Activated T-helper 9 cell treated with anti-CD3 and anti-CD28 coated beads, Interleukin-2, amount 50 U/mL, for 16 hours (primary cell): ENCODE measurements at places on chromosomes 5 and 9.
A peak's percentile ranks its signal among the peaks of the same experiment; 100 is the strongest.

- DNase-seq: no peak
Measured at GRCh38 chr5:26121338-26121737, 917.0 kb downstream of the CDH9 start.

GRCh38 chr9:34898846-34899245, 59.2 kb upstream of the PHF24 start:
- no peak for DNase-seq

GRCh38 chr5:45225571-45226031, 416.9 kb downstream of the MRPS30 start:
- DNase-seq: no peak

DNA sequence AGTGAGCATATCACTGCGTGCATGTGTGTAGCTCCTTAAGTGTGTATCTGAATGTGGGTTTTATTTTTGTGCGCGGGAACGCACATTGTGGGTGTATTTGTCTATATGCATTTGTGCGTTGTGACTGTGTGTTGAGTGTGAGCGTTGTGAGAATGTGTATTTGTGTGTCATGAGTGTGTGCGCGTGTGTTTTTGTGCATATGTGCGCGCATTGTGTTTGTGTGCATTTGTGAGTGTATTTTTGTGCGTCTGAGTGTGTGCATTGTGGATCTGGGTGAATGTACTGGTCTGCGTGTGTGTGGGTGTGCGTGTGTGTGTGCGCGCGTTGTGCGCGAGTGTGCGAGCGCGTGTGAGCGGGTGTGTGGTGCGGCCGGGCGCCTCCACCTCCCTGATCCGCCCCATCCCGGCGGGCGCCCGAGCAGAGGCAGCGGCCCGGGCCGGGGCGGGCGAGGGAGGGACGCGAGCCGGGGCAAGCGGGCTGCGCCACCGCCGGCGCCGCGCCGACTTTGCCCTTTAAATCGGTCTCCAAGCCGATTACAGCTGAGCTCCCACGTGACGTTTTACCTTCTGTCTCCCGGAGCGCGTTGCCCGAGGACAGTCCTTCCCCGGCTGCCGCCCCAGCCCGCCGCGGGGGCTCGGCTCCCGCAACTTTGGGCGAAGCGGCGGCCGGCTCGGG, at the start of gene RASGRF2:
Gene RASGRF2, plus strand, starts transcription at position 596 of the 675 bp plus-strand sequence. CDS start 376 bp downstream, outside the sequence.
- peak; percentile 28 for DNase-seq

DNA sequence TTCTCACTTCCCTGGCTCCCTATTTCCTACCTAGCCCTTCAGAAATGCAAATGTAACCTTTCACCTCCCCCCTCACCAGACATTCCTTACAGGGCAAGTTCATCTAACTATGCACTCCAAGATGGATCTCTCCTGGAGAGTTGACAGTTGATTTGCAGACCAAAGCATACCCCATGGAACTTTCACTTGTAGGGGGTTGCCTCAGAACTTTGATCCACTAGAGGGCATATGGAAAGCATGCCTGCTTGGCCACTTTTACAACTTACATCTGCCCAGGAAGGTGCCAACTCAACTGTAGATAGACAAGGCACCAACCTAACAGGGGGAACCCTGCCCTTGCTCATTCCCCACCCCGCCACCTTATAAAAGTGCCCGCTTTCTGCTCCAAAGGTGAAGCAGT, 187.8 kb downstream of the NXNL2 start:
- no peak for DNase-seq

DNA sequence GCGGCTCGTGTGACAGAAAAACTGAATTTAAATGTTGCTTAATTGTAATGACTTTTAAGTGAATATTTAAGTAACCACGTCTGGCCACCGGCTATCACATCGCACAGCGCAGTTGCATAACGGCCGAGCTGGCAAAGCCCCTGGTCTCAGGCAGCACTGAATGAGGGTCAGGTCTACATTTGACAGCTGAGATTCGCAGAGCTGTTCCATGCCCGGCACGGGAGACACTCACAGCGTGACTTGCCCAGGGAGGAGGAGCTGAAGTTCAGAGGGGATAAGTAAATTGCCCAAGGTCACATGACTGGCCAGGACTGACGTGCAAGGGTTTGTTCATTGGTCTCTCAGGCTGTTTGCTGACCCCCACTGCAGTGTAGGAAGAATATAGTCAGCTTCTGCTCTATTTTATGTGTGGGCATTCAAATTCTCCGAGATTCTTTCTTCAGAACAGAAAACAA, 17.4 kb upstream of the COL5A1 start:
- no peak for DNase-seq

DNA sequence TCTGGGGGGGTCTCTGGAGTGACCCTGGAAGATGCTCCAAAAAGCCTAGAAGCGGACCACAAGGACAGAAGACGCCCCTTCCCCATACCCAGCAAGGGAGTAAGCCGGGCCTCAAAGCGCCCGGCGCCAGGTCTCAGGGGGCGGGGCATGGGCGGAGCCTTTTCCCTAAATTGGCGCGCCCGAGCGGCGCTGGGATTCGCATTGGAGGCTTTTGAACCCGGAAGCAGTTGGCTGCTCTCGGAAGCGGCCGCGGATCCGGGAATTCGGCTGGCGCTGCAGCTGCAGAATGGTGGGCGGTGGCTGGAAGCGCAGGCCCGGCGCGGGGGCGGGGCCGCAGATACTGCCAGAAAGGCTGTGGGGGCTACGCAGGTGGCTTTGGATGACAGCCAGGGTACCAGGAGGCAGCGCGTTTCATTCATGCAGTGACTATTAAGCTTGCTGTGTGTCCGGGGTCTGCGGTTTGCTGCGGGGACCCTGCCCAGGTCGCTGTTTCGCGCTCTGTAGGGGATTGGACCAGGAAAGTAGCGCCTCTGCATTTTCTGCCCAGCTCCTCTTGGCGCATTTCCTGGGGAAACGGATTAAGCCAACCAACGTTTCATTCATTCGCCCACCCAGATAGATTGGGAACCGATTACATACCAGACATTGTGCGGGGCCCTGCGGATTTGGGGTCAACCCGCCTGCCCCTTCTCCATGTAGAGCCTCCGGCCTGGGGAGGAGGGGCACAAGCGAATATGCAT, 83.0 kb upstream of the FREM1 start:
- DNase-seq: peak; percentile 21

DNA sequence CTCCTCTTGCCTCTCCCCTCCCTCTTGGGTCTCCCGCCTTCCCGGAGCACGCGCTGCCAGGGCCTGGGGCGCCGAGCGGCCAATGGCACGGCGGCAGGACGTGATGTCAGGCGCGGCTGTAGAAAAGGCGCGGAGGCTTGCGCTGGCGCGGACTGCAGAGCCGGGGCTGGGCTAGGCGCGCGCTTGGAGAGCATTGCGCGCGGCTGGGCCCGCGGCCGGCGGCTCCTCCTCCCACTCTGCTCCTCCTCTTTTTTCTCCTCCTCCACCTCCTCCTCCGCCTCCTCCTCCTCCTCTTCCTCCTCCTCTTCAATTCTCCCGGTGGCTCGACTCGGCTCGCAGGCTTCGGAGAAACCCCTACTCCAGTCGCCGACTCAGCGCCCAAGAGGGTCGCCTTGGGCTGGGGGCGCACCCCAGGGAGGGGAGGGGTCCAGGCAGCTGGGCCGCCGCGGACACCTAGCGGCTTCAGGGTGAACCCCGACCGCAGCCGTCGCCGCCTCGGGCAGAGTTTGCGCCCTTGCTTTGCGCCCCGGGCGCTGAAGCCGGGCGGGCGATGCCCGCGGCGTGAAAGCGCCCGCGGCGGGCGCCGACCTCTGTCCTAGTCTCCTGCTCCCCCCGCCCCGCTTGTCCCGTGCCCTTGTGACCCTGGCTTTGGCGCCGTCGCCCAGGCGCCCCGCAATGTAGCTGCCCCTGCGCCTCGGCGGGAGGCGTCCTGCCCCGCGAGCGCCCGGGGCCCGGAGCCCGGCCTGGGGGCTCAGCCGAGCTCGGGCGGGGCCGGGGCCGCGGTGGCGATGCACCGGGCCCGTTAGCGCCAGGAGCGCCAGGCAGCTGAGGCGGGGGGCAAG, at the start of gene LHX2:
Gene LHX2, plus strand, starts transcription at position 309 of the 842 bp plus-strand sequence. CDS start 581 bp downstream, outside the sequence.
- no peak for DNase-seq

DNA sequence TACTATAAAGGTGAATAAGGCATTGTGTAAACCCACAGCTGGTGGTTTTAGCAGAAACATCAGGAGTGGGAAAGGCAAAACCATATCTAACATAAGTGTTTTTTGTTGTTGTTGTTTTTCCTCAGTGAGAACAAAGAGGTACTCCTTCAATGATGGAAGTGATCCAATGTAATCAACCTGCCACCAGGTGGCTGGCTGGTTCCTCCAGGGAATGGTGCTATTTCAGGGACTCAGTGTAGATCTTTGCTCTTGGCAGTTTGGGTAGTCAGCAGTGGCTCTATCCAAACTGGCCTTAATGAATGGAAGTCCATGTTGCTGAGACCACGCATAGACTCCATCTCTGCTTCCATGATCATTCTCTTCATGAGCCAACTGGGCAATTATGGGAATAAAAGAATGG, 10.8 kb downstream of the DMRTA1 start:
- DNase-seq: no peak

DNA sequence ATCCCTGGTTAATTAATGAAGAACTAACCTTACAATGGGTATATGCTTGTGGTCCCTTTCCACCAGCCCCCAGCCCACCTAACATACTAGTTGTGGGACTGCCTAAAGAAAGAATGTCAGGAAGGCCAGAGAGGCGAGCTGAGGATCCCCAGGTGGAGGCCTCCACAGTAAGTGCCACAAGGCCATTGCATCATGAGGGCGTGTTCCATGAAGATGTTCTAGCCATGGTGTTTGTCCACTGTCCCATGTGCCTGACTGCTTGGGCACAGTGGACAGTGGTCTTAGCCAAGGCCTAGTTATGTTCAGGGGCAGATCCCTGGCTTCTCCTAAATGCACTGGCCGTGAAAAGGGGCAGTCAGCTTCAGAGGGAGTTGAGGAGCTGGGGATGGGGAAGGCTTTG, 21.1 kb downstream of the ZFP62 start:
- no peak for DNase-seq

- no peak for DNase-seq
Measured at GRCh38 chr5:38009749-38010358, 170.0 kb upstream of the GDNF start.

DNA sequence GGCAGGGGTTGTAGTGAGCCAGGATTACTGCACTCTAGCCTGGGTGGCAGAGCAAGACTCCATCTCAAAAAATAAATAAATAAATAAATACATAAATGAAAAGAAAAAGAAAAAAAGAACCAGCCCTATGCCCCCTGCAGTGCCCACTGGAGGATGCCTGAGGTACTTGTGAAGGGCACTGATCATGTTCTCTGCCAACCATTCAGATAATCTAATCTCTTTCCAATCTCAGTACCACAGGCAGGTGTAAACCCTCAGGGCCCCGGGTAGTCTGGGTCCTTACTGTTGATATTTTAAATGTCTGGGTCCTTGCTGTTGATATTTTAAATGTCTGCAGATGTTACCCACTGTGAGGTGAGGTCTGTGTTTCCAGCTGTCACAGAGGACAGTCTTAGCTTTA, 321.8 kb upstream of the ADCY2 start:
- DNase-seq: no peak

GRCh38 chr9:95724253-95724991, 151.1 kb upstream of the ERCC6L2 start:
- peak; percentile 16 for DNase-seq

- DNase-seq: no peak
Measured at GRCh38 chr9:133956520-133957076, 35.5 kb downstream of the VAV2 start.

DNA sequence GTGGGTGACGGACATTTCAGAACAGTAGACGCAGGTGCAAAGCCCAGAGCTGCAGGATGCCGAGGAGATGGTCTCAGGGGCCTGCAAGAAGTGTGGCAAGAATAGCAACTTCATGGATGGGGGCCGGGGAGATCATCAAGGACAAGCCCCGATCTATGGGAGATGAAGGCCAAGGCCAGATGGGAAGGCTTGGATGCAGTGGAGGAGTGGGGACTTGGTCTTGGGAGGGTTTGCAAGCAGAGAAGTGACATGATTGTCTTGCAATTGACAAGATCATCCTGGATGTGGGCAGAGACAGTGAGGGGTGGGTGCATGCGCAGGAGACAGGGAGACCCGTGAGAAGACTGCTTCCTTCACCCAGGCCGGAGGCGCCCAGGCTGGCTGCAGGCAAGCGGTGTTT, 198.1 kb downstream of the CDK5RAP2 start:
- no peak for DNase-seq

DNA sequence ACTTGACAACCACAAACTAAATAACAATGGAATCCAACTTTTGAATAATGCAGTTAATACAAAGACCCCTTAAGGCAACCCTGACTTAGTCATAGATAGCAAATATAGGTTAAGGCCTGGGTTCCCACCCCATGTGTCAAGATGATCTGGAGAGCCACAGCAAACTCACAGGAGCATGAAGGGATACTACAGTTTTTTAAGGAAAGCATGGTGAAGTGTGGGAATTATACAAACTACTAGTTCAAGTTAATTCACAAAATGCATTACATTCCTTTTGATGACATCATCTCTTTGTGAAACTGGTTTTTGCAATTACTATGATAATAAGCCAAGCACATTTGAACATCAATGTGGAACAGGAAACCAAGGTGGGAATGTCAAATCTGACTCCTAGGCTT, 50.6 kb downstream of the LHFPL2 start:
- no peak for DNase-seq

- DNase-seq: no peak
Measured at GRCh38 chr9:86275962-86276361, 6.4 kb downstream of the ISCA1 start.

DNA sequence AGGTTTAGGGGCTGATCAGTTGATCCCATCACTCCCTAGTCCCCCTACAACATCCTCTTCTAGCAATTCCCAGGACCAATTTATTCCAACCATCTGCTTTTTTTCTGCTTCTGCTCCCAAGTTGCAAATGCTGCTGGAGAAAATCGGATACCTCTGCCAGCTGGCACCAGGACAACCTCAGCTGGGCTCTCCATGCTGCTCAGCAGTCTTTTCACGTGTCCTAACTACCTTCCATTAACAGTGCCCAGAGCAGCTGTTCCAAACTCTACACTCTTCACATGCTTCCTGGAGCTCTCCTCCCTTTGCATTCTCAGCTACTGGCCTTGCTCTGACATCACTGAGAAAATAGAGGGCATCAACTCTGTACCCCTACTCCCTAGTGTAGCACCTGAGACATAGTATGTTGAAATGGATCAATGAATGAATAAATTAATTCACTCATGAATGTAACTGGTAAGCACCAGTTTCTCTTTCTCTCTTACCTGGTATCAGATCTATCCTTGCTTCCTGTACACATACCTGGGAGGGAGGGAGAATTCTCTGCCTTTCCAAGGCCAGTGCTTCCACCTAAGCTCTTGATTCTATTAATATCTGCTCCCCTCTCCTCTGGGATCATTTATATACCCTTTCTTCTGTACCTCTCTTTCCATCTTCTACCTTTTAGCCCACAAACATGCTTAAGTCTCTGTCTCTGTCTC, 191.0 kb downstream of the RAB3C start:
- no peak for DNase-seq

- no peak for DNase-seq
Measured at GRCh38 chr9:8679371-8679822, 879.8 kb upstream of the DMAC1 start.

GRCh38 chr5:172846677-172847076, 12.6 kb downstream of the ERGIC1 start:
- no peak for DNase-seq

- no peak for DNase-seq
Measured at GRCh38 chr5:35133186-35133585, 85.4 kb upstream of the AGXT2 start.

GRCh38 chr5:19270153-19270552, 717.8 kb downstream of the CDH18 start:
- no peak for DNase-seq
